Purkinje cell (primary cell): ENCODE measurements at places on chromosomes 11 and 22. TPM values are rescaled to one million over a fixed set of nuclear protein-coding genes. Genes with fewer than 3 reads are reported as not detected.

Gene SCGB2A2
- not detected in 2 replicates for polyA plus RNA-seq

Gene C1QTNF4
- polyA plus RNA-seq, result 0.24 TPM in 2 replicates

Gene OR51B2
- not detected in 2 replicates for polyA plus RNA-seq

Gene MMP3
- not detected in 2 replicates for polyA plus RNA-seq

Gene C11orf91
- polyA plus RNA-seq, result not detected in 2 replicates

Gene PARVG
- 37.6 and 39.1 TPM in 2 replicates for polyA plus RNA-seq

Gene JAML
- polyA plus RNA-seq, result not detected in 2 replicates

Gene SERPIND1
- polyA plus RNA-seq, result not detected in 2 replicates

Gene TMPRSS6
- polyA plus RNA-seq, result not detected in 2 replicates

Gene ISX
- polyA plus RNA-seq, result not detected in 2 replicates

Gene CWC15
- polyA plus RNA-seq, result 204 and 241 TPM in 2 replicates

Gene CRYAB
- polyA plus RNA-seq, result 517 and 524 TPM in 2 replicates

Gene NAALADL1
- not detected in 2 replicates for polyA plus RNA-seq

Gene BATF2
- not detected in 2 replicates for polyA plus RNA-seq

Gene OR52E8
- not detected in 2 replicates for polyA plus RNA-seq

Gene APOA1
- 12.6 and 17.5 TPM in 2 replicates for polyA plus RNA-seq

Gene OR8G5
- not detected in 2 replicates for polyA plus RNA-seq

Gene C22orf42
- not detected in 2 replicates for polyA plus RNA-seq
